ENCODE measurements at places on chromosomes 12 and 14. TPM values are rescaled to one million over a fixed set of nuclear protein-coding genes. Genes with fewer than 3 reads are reported as not detected.

TAS2R10 gene
- total RNA-seq = 0.55 TPM

BBOF1 gene
- total RNA-seq = 2.3 TPM

PPFIA2 gene
- total RNA-seq = 1.3 TPM

MYRFL gene
- total RNA-seq = 0.15 TPM

KLRD1 gene
- 3.6 TPM for total RNA-seq

SCN8A gene
- total RNA-seq = 0.21 TPM

REM2 gene
- total RNA-seq = 0.12 TPM

CD163 gene
- total RNA-seq = 186 TPM

PSMA3 gene
- 134 TPM for total RNA-seq

VRTN gene
- total RNA-seq = not detected

KRT82 gene
- total RNA-seq = not detected

CRIP1 gene
- 137 TPM for total RNA-seq

KLRC4 gene
- total RNA-seq = 0.77 TPM

PDZRN4 gene
- total RNA-seq = 0.50 TPM

UNC79 gene
- 0.18 TPM for total RNA-seq

OR4E2 gene
- total RNA-seq = not detected

PITPNM2 gene
- 22.2 TPM for total RNA-seq

FICD gene
- 6.3 TPM for total RNA-seq

PRH2 gene
- total RNA-seq = not detected

GPX2 gene
- not detected for total RNA-seq

BEGAIN gene
- 1.7 TPM for total RNA-seq

PPP4R4 gene
- total RNA-seq = 0.18 TPM

TAPBPL gene
- 11.8 TPM for total RNA-seq

ADAM21 gene
- total RNA-seq = 0.10 TPM

GALNT9 gene
- total RNA-seq = 2.7 TPM

MYH6 gene
- total RNA-seq = 11,820 TPM

MYO1H gene
- total RNA-seq = 2.0 TPM

SOAT2 gene
- not detected for total RNA-seq

KANSL2 gene
- 18.4 TPM for total RNA-seq

APOLD1 gene
- 36.0 TPM for total RNA-seq

KRT78 gene
- not detected for total RNA-seq

ARHGEF40 gene
- 24.9 TPM for total RNA-seq

CCDC38 gene
- 0.24 TPM for total RNA-seq

NFE2 gene
- 1.0 TPM for total RNA-seq

USP44 gene
- total RNA-seq = 0.92 TPM

CLSTN3 gene
- total RNA-seq = 14.7 TPM

ASB2 gene
- total RNA-seq = 105 TPM

ZFHX2 gene
- 0.89 TPM for total RNA-seq

YEATS4 gene
- 9.8 TPM for total RNA-seq

FKBP3 gene
- 76.0 TPM for total RNA-seq

FERMT2 gene
- 113 TPM for total RNA-seq

FAM90A1 gene
- total RNA-seq = 0.16 TPM

DBX2 gene
- 0.50 TPM for total RNA-seq

SLC25A47 gene
- not detected for total RNA-seq

TIMELESS gene
- total RNA-seq = 4.0 TPM

IL26 gene
- not detected for total RNA-seq

KRT75 gene
- total RNA-seq = not detected

CKB gene
- total RNA-seq = 407 TPM

SLC6A13 gene
- total RNA-seq = 1.3 TPM

ASIC1 gene
- 4.1 TPM for total RNA-seq

CACNA2D4 gene
- 1.7 TPM for total RNA-seq

MUCL1 gene
- total RNA-seq = not detected

RHOJ gene
- total RNA-seq = 27.1 TPM

FMNL3 gene
- 12.2 TPM for total RNA-seq

KRT2 gene
- not detected for total RNA-seq

SMOC1 gene
- 14.9 TPM for total RNA-seq

SLCO1A2 gene
- total RNA-seq = not detected

All from left cardiac atrium (tissue), 4 donors.